BJ (cell line): ENCODE measurements at places on chromosomes 4 and X.

- DNase-seq: no peak
Observed at GRCh38 chr4:35673137-35673536, 571.2 kb downstream of the ARAP2 start.

DNA sequence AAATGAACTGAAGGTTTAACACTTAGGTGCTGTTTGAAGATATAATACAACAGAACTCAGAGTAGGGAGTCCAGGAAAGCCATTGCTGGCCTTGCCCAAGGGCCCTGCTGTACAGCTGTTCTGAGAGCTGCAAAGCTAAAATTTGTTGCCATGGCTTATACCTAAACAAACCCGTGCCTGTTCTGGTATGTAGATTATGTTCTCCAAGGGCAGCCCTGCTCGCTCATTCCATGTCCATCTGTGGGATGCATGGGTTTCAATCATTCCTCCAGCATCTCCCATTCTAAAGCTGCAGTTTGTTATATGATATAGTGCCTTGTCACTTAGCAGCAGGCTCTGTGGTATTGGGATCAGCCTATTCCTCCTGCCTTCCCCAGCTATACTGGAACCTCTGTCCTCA is 80.8 kb upstream of the BMPR1B start:
- DNase-seq: no peak

DNA sequence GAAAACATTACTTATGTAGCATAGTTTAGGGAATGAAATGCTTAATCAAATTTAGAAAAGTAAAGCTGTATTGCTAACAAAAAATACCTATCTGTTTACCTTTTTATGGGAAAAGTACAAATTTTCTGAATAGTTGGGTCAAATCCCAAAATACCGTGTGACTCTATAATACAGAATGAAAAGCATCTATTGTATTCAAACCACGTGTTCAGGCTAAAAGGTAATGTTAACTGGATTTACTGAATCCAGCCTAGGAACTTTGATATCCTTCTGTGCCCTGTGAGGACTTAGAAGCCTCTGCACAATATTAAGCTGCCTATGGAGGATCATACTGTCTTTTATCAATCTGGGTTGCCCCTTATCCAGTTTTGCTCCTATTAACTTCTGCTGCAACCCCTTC is 36.3 kb upstream of the AGA start:
- DNase-seq: no peak

DNA sequence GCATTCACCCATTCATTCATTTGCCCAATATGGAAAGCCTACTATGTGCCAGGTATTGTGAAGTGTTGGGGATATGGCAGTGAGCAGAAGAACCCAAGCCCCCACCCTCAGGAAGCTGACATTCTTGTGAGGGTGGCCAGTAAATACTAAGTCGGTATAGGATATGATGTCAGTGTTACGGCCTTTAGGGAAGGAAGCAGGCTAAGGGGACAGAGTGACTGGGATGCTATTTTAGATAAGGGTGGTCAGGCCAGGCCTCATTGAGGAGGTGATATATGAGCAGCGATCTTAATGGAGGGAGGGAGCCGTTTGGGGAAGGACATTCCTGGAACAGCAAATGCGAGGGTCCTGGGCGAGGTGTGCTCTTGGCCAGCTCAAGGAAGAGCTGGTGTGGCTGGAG is 2.0 kb downstream of the ATP6AP1 start:
- DNase-seq: no peak

GRCh38 chr4:4395371-4395770 is 8.5 kb downstream of the NSG1 start:
- no peak for DNase-seq

GRCh38 chr4:152166567-152166966 is 369.3 kb downstream of the FBXW7 start:
- no peak for DNase-seq

GRCh38 chrX:132740316-132741123 is 217.9 kb downstream of the HS6ST2 start:
- no peak for DNase-seq

GRCh38 chr4:6781113-6781512 is 1.4 kb upstream of the KIAA0232 start:
- no peak for DNase-seq

DNA sequence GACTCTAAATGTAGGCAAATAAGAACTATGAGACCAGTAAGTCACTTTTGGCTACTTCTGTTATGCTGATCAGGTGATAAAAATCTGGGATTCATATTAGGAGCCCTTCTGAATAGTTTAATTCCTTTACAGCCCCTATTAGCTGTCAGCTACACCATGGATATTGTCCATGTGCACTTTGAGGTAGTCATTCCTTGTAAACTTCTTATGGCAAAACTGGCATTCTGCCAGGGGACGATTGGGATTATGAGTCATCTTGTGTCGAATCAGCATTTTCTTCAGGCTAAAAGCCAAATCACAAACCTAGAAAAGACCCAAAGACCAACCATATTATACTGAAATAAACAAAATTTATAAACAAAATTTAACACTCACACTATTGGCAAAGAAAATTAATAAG is 227.6 kb downstream of the PRDM5 start:
- no peak for DNase-seq

DNA sequence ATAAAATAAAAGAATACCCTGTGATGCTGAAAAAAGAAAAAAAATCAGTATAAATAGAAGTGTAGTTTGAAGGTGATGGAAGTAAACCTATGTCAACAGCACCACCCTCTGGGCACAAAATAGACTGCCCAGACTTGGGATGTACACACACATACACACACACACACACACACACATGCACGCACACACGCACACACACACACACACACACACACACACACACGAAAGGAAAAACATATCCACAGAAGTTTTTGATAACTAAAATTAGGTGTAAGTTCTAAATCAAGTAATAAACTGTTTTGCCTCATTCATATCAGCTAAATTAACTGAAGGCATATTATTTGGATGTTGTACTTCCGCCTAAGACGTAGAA is 40.5 kb downstream of the ANXA5 start:
- DNase-seq: no peak

- DNase-seq: no peak
Observed at GRCh38 chr4:13618212-13618806, 9.2 kb downstream of the BOD1L1 start.

DNA sequence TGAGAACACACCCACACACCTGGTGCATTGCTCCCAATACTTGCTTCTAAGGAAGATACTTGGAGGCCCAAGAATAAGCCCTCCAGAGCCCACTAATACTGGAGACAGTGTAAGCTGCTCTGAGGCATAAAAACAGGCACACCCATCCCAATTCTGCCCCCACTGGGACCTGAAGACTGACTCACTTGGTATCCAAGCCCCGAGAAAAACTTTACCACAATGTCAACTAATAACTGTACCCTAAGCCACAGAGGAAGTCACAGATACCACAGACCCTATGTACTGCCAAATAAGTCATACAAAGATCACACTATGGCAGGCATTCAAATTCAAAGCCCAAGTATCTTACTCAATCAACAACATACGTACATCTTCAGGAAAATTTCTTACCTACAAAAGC is 398.2 kb upstream of the SPANXN1 start:
- DNase-seq: no peak

GRCh38 chrX:31209005-31209628 is 137.3 kb upstream of the FTHL17 start:
- DNase-seq: peak; percentile 24

DNA sequence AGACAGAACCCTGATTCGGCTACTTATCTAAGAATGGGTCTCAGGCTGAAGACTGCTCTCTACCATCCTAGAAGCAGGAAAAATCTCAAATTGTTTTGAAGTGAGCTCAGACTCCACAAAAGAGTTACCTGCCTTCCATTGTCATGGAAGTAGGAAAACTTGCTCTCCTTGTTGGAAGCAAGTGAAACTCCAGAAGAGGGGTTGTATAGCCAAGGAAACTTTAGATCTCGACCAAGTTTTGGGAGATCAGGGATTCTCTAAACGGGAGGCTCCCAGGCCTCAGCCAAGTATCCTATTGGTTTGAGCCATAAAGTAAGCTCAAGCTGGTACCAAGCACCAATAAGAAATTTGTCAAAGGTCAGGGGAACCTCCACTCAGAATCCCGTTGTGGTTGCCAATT is 9.2 kb upstream of the FHDC1 start:
- no peak for DNase-seq

- no peak for DNase-seq
Observed at GRCh38 chrX:41695426-41695825, 6.7 kb downstream of the GPR34 start.

DNA sequence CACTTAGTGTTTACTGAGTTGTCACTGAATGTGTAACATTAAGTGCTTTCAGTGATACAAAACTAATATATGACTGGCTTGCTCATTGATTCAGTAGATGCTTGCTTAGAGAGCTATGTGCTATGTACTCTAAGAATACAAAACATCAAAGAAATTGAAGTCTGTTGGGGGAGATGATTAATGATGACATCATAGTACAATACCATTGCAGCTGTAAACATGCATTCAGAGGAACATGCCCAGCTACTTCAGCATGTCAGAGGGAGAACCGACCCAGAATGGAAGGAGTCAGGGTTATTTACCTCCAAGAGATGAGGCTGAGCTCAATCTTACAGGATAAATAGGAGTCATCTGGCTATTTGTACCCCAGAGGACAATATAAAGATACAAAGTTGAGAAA is 290.8 kb downstream of the TENM3 start:
- DNase-seq: no peak

DNA sequence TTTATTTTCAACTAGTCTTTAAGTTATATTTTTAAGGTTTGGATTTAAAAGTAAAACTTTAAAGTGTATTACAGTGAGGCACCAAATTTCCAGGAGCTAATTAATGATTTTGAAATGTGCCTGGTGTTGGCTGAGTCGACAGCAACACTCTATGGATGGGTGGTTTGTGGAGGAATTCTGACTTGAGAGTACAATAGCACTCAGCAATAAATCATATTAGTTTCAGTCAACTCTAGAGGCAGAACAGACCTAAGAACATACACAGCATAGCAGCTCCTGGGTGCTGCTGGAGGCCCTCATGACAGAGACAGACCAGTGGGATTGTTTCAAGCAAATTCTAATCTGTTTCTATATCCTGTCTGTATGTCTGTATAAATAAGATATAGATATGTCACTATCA is 673.4 kb downstream of the TRIML1 start:
- no peak for DNase-seq

GRCh38 chr4:140611854-140612253 is 43.1 kb upstream of the UCP1 start:
- no peak for DNase-seq

- DNase-seq: no peak
Observed at GRCh38 chr4:103719105-103719829, 518 bp downstream of the TACR3 start.

DNA sequence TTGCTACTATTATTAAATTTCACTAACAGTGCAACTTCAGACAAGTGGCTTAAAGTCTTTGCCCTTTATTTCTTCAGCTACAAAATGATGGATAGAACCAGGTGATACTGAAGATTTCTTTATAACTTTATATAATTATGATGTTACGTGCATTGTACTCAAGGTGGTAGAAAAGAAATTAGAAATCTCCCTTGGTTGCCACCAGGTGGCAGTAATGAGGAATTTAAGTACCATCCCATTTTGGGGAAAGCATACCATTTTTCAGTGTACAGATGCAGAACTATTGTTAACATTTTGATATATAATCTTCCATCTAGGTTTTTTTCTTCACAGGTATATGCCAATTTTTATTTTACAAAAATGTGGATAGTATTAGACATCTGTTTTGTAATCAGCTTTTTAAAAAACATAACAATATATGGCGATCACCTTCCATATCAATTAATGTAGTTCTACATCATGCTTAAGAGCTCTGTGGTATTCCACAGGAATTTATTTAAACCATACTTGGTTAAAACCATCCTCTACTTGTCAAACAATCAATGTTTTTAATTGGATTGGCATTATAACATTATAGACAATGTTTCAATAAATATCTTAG is 37.7 kb upstream of the RAB33B start:
- no peak for DNase-seq

- peak; percentile 26 for DNase-seq
Observed at GRCh38 chrX:123424546-123424945, 240.5 kb downstream of the GRIA3 start.

- no peak for DNase-seq
Observed at GRCh38 chrX:138740341-138740740, 28.8 kb upstream of the FGF13 start.

DNA sequence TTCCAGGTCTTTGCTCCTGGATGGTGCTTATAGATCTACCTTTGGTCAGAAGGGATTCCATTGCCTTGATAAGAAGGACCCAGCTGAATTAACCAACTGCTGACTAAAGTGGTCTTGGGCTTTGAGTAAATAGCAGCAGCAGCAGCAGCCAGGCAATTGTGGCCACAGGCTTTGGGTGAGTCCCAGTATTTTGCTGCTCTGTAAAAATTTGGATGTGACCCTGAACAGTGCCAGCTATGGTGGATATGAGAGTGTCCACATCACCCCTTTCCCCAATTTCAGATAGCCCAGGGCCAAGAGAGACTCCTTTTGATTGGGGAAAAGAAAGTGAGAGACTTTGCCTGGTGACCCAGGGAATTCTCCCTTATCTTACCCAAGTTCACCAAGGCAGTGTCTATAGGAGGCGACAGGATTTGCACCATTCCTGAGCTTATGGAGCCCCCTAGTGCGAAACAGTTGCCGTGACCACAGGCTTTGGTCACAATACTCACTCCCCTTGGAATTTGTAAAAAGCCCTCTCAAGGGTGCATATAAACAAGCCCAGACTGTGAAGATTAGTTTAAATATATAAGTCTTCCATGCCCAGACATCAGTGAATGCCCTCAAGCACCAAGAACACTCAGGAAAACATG is 518.0 kb downstream of the TMA16 start:
- DNase-seq: no peak

GRCh38 chrX:39574178-39574577 is 523.6 kb downstream of the BCOR start:
- DNase-seq: no peak

- peak; percentile 48 for DNase-seq
Observed at GRCh38 chr4:152321398-152321797, 214.5 kb downstream of the FBXW7 start.

- no peak for DNase-seq
Observed at GRCh38 chrX:1109580-1110119, 102.8 kb downstream of the CRLF2 start.

DNA sequence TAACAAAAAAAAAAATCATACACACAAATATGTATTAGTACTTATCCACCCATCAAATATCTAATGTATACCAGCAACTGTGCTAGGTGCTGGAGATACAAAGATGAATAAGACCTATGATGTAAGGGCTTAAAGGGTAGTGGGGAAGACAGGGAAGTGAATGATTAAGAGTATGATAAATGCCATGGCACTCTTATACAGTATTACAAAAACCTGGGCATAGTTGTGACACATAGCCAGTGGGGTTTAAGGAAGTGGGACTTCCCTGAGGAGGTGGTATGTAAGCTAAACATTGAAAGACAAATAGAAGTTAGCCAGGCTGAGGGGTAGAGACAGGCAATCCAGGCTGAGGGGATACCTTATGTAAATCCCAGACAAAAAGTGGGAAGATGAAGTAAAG is 23.5 kb downstream of the CHM start:
- no peak for DNase-seq

GRCh38 chrX:1334854-1335253 is 1.7 kb upstream of the IL3RA start:
- no peak for DNase-seq
